ENCODE measurements at places on chromosomes 5 and 9.
A peak's percentile ranks its signal among the peaks of the same experiment; 100 is the strongest.

DNA sequence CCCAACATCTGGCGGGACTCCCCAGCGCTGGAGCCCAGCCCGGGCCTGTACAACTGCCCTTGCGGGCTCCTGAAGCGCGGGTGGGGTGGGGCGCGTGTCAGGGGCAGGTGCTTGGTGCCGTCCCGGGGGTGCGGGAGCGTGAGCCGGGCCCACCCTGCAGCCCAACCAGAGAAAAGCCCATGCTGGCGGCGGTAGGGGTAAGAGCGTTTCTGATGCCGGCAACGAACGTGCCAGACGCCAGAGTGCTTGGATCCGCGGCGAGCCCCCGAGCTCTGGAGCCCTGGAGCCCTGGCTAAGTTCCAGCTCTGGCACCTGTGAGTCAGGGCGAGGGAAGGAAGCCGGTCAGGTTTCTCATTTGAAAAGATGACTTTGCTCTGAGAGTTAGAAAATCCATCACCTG, 58.0 kb downstream of the ZNF510 start:
- H3K27me3 ChIP-seq = peaks cover 4% of the 10 kb centered on the region

DNA sequence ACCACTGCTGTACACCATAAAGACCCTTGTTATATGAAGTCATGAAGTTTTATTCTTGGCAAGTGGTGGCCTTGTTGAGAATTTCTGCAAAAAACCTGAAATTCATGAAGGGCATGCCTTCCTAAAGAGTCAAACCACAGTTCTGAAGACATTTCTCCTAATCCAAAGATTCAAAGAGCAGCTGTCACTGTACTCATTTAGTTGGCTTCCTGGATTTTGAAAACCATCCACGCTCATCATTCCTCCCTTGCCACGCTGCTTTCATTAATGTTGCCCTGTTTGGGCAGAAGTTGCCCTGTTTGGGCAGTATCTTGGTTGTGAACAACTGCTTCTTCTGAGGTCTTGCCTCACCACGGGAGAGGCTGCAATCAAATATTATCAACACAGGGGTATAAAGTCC, 560.3 kb upstream of the TLE4 start:
- DNase-seq = no peak
- no peaks in the 10 kb centered on the region for H3K36me3 ChIP-seq
- no peaks in the 10 kb centered on the region for H3K27me3 ChIP-seq
- H3K27ac ChIP-seq = no peak overlapping the region
- no peaks in the 10 kb centered on the region for H3K4me1 ChIP-seq

DNA sequence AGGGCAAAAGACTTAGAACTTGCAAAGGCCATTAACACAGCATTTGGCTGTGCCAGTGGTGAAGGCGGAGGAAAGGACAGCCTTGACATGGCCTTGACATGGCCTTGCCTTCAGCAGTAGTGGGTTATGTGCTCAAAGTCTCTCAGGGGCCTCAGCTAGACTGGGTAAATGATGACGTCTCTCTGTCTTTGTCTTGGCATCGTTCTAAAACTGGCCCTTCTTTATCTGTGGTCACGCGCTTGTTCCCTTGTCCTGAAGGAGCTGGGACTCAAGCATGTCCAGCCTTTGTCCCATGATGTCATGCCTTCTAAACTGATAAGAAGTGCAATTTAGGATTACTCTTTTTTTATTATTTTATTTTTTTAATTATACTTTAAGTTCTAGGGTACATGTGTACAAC, 88.7 kb upstream of the ATP10B start:
- no peaks in the 10 kb centered on the region for H3K36me3 ChIP-seq
- no peak overlapping the region for H3K4me3 ChIP-seq
- H3K4me1 ChIP-seq = no peaks in the 10 kb centered on the region
- H3K27ac ChIP-seq = peak overlapping the region; percentile 24

DNA sequence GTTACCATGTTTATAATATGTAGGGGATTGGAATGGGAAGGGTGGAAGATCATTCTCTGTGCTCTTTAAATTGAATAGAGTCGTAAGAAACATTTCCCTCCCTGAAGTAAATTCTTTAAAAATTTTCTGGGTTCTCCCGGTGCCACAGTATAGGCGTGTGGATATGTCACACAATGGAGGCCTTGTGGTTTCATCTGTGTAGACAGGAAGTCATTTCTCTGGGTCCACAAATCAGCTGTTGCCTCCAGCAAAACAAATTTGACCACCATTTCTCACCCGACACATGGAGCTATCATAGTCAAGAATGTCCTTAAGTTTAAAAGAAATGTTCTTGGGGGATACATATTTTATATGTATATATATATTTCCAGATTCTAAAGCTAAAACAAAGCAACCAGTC, 17.4 kb downstream of the CEP78 start:
- no peak overlapping the region for H3K27ac ChIP-seq
- H3K4me3 ChIP-seq = no peak overlapping the region
- H3K27me3 ChIP-seq = no peaks in the 10 kb centered on the region
- H3K36me3 ChIP-seq = no peaks in the 10 kb centered on the region

GRCh38 chr5:159257007-159257406, 6.1 kb upstream of the UBLCP1 start:
- no peaks in the 10 kb centered on the region for H3K36me3 ChIP-seq
- H3K27me3 ChIP-seq = no peaks in the 10 kb centered on the region
- H3K27ac ChIP-seq = no peak overlapping the region

All from small intestine (tissue), 16 donors.